Nucleus accumbens (tissue), 56 donors: ENCODE measurements at places on chromosomes 13 and 19.

GRCh38 chr13:32472194-32472621 is 44.3 kb upstream of the N4BP2L1 start:
- DNase-seq = no peak

DNA sequence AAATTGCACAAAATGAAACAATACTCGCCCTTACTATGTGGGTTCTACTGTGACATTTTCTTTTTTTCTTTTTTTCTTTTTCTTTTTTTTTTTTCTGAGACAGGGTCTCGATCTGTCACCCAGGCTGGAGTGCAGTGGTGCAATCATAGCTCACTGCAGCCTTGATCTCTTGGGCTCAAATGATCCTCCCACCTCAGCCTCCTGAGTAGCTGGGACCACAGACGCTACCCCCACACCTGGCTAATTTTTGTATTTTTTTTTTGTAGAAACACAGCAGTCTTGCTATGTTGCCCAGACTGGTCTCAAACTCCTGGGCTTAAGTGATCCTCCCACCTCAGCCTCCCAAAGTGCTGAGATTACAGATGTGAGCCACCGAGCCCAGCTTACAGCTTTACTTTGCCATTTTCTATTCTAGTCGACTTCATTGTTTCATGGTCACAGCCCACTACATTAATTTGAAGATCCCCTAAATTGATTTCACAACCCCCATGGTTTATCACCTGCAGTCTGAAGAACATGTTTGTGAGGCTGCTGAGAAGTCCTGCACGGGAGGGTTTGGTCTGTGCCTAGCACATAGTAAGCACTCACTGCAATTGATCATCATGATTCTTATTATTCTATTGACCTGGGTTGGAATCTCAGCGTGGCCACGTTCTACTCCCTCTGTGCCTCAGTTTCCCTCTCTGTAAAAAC is 3.8 kb downstream of the BCL3 start:
- no peak for DNase-seq

- no peak for DNase-seq
These were observed 338.2 kb downstream of the UQCRFS1 start for GRCh38 chr19:28874742-28875141.

GRCh38 chr19:36152352-36153091 is at the start of gene COX7A1:
TSS of gene COX7A1 (minus strand) at chr19:36152447. CDS start at chr19:36152407, 40 bp downstream.
- DNase-seq = no peak

- DNase-seq = no peak
These were observed 133.4 kb downstream of the ENOX1 start for GRCh38 chr13:43653395-43653794.

DNA sequence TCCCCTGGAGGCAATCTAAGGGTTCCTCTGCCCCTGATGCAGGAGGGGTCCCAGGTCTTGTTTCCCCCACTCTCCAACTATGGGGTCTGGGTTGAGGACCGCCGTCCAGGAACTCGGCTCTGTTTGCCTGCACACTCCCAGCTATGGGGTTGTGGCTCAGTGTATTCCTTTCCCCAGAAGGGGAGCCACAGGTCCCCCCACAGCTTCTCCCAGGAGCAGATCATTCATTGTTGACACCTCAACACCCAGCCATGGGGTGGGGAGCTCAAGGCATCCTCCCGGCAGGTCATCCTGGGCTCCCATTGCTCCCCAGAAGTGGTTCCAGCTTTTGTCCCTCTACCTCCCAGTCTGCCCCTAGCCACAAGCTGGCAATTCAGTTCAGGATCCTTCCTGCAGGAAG is 975 bp downstream of the ZNF358 start:
- no peak for DNase-seq

- DNase-seq = no peak
These were observed 13.5 kb upstream of the PLA2G4C start for GRCh38 chr19:48123907-48124651.

- DNase-seq = no peak
These were observed 23.0 kb downstream of the LCP1 start for GRCh38 chr13:46158983-46159382.

GRCh38 chr13:32262165-32262564 is 53.0 kb downstream of the ZAR1L start:
- DNase-seq = no peak

DNA sequence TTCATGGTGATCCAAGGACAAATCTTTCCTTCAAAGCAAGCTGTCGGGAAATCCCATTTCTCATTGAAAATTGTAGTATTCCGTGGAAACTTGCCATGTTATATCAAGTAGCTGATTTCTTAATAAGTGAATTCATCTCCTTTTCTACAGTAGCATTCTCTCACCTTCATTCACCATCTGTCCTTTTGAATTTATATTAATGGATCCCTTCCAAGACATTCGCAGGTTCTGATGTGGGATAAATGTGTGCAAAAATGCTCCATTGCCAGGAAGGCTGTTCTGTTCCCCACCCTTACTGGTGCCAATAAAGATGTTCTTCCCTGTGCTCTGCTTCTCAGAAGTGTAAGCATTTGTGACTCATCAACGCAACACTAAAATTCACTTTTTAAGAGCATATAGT is 36.2 kb downstream of the AMER2 start:
- no peak for DNase-seq

- DNase-seq = no peak
These were observed 122.6 kb downstream of the ATP11A start for GRCh38 chr13:112812306-112813055.

GRCh38 chr13:30857018-30857417 is 49.1 kb upstream of the MEDAG start:
- no peak for DNase-seq

DNA sequence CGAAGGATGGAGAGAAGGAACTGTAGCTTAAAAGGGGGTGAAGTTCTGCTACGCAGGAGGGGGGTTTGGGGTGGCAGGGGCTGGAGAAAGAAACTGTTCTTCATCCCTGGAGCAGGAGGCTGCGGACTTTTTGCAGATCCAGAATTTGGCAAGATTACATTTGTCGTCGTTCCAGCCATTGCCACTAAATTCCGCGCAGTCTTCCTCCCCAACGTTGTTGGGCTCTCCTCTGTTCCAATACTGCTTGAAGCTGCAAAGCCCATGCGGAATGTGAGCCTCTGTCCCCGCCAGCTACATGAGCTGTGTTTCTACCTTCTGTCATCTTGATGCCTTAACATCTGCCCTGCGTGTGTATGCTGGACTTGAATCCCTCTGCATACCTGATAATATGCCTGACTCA is 4.3 kb downstream of the CD209 start:
- no peak for DNase-seq

DNA sequence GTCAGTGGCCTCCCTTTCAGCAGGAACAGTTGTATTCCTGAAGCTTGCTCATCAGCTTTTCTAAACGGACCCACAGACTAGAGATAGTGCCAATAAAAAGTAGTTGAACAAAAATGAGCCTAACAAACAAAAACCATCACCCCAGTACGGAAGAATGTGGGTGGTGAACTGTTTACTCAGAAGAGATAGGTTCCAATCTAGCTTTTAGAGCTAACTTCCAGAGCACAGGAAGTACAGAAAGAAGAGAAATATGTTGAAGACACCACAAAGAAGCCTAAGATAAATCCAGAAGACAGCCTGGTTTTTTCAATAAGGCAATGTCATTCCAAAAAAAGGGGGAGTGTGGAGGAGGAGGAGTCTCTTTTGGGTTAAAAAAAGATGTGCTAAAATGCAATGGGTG is 2.8 kb upstream of the LMO7 start:
- no peak for DNase-seq

DNA sequence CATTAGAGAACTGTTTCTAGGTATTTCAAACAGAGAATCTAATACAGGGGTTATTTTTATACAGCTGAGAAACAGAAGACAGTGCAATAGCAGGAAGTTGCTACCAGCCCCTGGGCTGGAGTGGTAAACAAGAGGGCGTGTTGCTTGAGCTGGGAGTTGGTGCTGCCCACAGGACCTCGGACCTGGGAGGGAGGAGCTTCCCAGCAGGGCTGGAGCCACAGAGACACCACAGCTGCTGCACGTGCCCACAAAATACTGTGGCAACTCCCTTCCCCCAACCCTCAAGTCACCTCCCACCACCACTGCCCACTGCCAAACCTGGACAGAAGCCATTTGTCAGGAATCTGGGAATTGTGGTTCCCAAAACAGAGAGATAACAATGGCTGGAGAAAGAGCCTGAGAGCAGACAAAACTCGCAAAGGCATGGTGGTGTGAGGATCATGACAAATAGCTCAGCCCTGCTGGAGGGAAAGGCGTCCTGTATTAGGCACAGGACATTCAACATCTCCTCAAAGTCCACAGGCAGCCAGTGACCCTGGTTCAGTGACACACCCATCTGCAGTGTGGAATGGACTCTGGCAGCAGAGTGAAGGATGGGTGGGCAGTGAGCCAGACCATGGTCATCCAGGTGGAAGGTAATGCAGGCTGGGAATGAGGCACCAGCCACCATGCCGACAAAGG is 57.2 kb downstream of the SPATA13 start:
- DNase-seq = no peak

DNA sequence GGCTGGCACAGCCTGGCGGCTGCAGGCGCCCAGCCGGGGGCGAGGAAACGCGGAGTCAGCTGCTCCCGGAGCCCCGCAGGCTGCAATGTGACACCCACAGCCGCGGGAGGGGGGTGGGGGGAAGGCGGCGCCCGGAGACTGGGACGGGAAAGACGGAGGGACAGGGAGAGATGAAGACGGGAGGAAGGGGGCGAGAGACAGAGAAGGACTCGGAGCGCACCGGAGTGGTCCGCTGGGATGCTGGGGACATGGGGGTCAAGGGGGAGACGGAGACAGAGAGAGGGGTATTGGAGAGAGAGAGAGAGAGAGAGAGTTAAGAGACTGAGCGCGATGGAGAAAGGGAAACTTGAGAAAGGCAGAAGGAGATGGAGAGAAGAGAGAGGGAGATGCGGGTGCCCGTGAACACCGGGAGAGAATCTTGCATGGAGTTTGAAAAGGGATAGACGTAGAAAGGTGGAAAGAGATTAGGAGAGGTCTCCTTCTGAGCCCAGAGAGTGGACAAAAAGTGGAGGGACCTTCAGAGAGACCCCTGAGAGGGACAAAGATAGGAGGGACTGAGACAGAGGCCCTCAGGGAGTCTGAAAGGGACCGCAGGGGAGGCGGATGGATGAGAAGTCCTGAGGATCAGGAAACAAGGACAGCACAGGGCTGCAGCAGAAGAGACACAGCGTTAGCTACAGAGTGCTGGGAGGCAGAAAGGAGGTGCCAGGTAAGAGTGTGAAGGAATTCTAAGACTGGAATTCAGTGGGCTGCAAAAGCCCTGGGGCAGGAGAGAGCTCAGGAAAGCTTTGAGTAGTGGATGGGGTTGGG is 1.0 kb downstream of the SCN1B start:
- DNase-seq = no peak

DNA sequence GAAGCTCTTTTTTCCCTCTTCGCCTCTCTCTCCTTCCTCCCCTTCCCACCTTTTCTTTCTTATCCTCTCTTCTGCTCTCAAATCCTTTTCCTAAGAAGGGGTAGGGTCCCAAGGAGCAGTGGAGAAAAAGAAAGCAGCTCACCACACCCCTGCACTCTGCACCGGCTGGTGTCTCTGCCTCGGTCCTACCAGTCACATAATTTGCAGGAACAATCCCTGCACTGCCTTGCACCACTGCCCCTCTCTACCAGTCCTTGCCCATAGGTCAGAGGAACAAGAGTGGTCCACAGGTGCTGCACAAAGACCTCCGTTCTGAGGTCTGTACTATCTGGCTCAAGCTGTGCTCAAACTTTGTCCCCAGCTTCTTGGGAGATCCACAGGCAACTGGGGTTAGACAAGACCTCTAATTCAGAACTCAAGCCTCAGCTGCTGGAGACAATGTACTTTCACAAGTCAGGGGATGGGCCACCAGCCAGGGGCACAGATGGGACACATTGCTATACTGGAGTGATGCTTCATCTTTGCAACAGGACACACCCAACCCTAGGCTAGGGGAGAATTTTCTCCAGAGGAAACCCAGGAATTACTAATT is 125.4 kb upstream of the ZNF507 start:
- DNase-seq = no peak

DNA sequence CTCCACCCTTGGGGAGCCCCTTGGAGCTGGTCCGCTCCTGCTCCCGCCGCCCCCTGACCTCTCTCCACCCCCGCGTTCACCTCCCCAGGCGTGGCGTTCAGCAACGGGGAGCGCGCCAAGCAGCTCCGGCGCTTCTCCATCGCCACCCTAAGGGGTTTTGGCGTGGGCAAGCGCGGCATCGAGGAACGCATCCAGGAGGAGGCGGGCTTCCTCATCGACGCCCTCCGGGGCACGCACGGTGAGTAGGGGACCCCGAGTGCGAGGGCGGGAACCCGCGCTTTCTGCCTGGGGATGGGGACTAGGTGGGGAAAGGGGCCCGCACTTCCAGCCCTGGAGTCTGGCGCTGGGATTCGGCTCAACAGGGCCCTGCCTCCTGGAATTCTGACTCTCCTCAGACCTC is 1.7 kb downstream of the CYP2A13 start:
- no peak for DNase-seq

DNA sequence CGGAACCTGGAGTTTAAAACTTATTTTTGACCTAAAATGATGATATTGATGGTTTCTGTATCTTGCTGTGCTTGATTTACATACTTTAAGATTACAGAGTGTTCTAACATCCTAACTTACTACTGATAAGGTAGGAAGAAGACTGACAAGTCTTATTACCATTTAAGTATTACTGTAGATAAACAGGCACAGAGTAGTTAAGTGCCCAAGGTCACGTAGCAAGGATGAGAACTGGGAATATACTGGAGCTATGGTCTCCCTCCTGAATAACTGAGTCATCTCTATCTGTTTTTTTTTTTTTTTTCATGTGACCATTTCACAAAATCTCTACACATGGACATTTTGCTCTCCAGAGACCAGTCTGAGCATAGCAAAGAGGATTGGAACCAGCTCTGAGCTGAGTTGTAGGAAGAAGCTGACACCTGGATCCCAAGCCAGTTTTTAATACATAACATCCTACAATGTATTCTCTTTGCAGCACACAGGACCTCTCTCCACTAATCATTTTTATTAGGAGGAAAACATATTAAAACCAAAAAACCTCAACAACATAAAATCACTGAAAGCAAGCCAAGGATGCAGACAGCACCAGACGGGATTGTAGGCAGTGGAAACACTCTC is 173.5 kb downstream of the DNAJC15 start:
- DNase-seq = no peak

GRCh38 chr13:30863796-30864195 is 42.3 kb upstream of the MEDAG start:
- DNase-seq = no peak

DNA sequence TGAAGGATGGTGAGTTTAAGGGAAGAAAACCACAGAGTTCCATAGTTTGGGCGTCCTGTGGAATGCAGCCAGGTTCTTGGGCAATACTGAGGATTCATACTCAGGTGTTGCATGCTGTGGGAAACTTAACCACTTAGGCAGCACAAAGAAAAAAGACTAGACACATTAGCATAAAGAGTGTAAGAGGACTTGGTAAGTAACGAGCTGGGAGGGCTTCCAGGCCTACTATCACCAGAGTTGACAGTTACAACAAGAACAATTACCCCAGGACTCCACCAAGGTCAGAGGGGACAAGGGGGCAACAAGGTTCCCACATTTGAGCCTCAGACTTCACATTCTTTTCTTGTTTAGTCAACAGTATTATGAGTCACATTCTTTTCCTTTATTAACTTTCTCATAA is 33.2 kb downstream of the KCTD12 start:
- DNase-seq = no peak

- no peak for DNase-seq
These were observed 620.6 kb downstream of the GPC6 start for GRCh38 chr13:93847162-93847561.
